Spleen (tissue), 13 donors: ENCODE measurements at places on chromosomes 5 and 9. TPM values are rescaled to one million over a fixed set of nuclear protein-coding genes. Genes with fewer than 3 reads are reported as not detected.

The PCDHGB5 gene
- 0.17 TPM for polyA plus RNA-seq

The ADGRD2 gene
- 0.15 TPM for polyA plus RNA-seq

The ADAMTS16 gene
- polyA plus RNA-seq, result not detected

The SPINK1 gene
- 0.65 TPM for polyA plus RNA-seq

The TNC gene
- 3.5 TPM for polyA plus RNA-seq

The SLC2A6 gene
- 32.8 TPM for polyA plus RNA-seq

The ZDHHC12 gene
- 41.5 TPM for polyA plus RNA-seq

The DMRTA1 gene
- 0.20 TPM for polyA plus RNA-seq

GRCh38 chr5:111641533-111642233 lies 115.3 kb downstream of the NREP start:
- H3K4me1 ChIP-seq, result no peaks in the 10 kb centered on the region
- H3K27ac ChIP-seq, result no peak overlapping the region
- no peak overlapping the region for H3K4me3 ChIP-seq
- DNase-seq, result no peak

- H3K36me3 ChIP-seq, result no peaks in the 10 kb centered on the region
- DNase-seq, result no peak
- H3K27me3 ChIP-seq, result no peaks in the 10 kb centered on the region
Observed at GRCh38 chr9:114806526-114806900, 674 bp upstream of the TNFSF15 start.

- no peaks in the 10 kb centered on the region for H3K27me3 ChIP-seq
- no peaks in the 10 kb centered on the region for H3K4me1 ChIP-seq
- no peak overlapping the region for H3K27ac ChIP-seq
Observed at GRCh38 chr5:71600783-71601182, 13.6 kb downstream of the MCCC2 start.

DNA sequence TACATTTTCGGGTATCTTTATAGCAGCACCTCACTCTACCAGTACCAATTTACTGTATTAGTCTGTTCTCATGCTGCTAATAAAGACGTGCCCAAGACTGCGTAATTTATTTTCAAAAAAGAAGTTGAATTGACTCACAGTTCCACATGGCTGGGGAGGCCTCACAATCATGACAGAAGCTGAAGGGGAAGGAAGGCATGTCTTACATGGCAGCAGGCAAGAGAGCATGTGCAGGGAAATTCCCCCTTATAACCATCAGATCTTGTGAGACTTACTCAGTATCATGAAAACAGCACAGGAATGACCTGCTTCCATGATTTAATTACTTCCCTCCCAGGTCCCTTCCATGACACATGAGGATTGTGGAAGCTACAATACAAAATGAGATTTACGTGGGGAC lies 602.6 kb upstream of the DAB2 start:
- H3K27ac ChIP-seq, result no peak overlapping the region
- H3K4me3 ChIP-seq, result no peak overlapping the region
- no peak for DNase-seq
- H3K36me3 ChIP-seq, result no peaks in the 10 kb centered on the region
- H3K27me3 ChIP-seq, result no peaks in the 10 kb centered on the region

DNA sequence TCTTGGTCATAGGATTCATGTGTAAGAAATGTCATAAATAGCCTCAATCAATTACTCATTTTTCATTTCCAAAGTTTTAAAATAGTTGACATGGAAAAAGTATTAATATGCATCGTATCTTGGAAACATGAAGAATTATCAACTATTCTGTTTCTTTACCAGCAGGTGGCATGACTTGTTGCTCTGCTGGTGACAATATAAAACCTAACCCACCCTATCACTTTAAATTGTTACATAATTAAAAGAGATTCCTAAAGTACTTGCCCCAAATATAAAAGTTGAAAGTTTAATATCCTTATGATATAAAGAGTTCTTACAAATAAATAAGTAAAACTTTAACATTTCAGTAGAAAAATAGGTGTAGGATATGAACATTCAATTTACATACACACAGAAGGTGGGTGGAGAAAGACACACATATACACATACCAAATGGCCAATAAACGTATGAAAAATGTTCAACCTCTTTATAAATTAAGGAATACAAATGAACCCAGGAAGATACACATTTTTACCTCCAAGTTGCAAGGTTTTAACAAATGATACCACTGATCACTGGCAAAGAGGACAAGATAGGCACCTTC lies 30.6 kb downstream of the MAP1B start:
- H3K27me3 ChIP-seq, result peaks cover 3% of the 10 kb centered on the region
- H3K27ac ChIP-seq, result no peak overlapping the region
- DNase-seq, result no peak
- no peaks in the 10 kb centered on the region for H3K36me3 ChIP-seq
- no peaks in the 10 kb centered on the region for H3K4me1 ChIP-seq

- H3K27me3 ChIP-seq, result no peaks in the 10 kb centered on the region
- no peak overlapping the region for H3K4me3 ChIP-seq
- H3K27ac ChIP-seq, result no peak overlapping the region
- peaks cover 4% of the 10 kb centered on the region for H3K4me1 ChIP-seq
Observed at GRCh38 chr5:160462167-160462566, 40.5 kb downstream of the PTTG1 start.

GRCh38 chr9:129584136-129584535 lies 36.8 kb downstream of the C9orf50 start:
- H3K27ac ChIP-seq, result peak overlapping the region; percentile 4
- H3K36me3 ChIP-seq, result no peaks in the 10 kb centered on the region
- H3K27me3 ChIP-seq, result no peaks in the 10 kb centered on the region
- DNase-seq, result no peak
- no peak overlapping the region for H3K4me3 ChIP-seq

DNA sequence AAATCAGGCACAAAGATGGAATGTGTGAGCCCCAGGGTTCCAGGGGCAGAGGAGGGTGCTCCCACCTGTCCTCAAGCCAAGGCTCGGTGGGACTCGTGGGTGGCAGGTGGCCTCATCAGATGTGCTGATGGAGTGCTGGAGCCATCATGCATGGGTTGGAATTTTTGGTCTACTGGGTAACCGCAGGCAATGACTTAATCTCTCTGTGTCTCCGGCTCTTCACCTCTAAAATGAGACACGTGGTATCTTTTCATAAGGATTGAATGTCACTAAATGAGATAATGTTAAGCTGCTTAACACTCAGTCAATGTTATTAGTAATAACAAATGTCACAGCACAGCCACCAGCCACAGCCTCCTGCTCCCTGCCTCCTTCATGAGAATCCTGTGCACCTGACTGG lies 245.5 kb downstream of the HSPA4 start:
- no peaks in the 10 kb centered on the region for H3K36me3 ChIP-seq
- no peak for DNase-seq
- H3K4me1 ChIP-seq, result no peaks in the 10 kb centered on the region

- no peak overlapping the region for H3K27ac ChIP-seq
- H3K4me1 ChIP-seq, result no peaks in the 10 kb centered on the region
- H3K27me3 ChIP-seq, result no peaks in the 10 kb centered on the region
- no peaks in the 10 kb centered on the region for H3K36me3 ChIP-seq
Observed at GRCh38 chr5:98755406-98755805, 18.1 kb upstream of the RGMB start.

- H3K27me3 ChIP-seq, result no peaks in the 10 kb centered on the region
- H3K4me1 ChIP-seq, result no peaks in the 10 kb centered on the region
- no peak overlapping the region for H3K4me3 ChIP-seq
- no peak overlapping the region for H3K27ac ChIP-seq
- no peak for DNase-seq
- peaks cover 89% of the 10 kb centered on the region for H3K36me3 ChIP-seq
Observed at GRCh38 chr5:146466521-146467349, 19.6 kb downstream of the TCERG1 start.

DNA sequence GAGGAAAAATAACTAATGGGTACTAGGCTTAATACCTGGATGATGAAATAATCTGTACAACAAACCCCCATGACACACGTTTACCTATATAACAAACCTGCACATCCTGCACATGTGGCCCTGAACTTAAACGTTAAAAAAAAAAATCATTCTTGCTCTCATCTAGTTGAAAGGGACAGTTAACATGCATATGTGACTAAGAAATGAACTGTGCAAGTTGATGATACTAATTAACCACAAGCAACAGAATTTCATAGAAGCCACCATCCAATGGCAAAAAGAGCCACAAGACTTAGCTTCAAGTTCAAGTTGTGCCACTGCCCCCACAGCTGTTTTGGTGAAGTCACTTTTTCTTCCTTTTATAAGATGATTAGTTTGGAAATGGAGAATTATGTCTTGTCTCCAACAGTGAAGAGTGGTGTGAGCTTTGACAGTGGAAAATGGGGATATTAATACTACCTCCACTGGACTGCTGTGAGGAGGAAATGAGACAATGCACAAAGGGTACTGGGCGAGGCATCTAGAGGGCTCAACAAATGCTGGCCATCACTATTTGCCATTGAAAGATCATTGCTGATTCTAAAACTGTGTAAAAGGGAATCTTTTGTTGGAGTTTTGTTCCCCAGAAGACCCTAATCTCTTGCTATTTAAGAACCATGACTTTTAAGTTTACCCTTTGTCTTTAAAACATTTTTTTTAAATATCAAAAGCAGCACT lies 202.1 kb downstream of the EBF1 start:
- no peak overlapping the region for H3K4me3 ChIP-seq
- H3K27me3 ChIP-seq, result no peaks in the 10 kb centered on the region
- DNase-seq, result no peak
- H3K4me1 ChIP-seq, result peaks cover 11% of the 10 kb centered on the region

DNA sequence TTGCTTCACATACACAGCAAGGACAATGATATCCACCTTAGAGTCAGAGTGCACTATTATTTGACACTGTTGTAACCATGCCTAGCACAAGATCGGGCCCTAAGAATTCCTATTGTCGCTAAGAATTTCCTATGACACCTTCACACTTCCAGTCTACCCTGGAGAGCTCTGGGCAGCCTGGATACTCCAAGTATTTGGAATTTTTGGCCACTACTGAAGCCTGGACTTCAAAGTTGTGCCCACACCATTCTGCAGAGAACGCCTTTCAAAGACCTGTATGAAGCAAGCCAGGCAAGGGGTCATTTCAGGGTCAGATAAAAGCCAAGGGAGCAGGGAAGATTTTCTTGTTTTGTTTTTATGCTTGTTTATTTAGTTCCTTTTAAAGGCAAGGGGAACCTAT lies 179.7 kb downstream of the PAPPA start:
- H3K27me3 ChIP-seq, result no peaks in the 10 kb centered on the region
- no peak overlapping the region for H3K4me3 ChIP-seq
- H3K27ac ChIP-seq, result no peak overlapping the region
- no peak for DNase-seq

- no peak overlapping the region for H3K4me3 ChIP-seq
- no peaks in the 10 kb centered on the region for H3K4me1 ChIP-seq
- no peaks in the 10 kb centered on the region for H3K36me3 ChIP-seq
- H3K27me3 ChIP-seq, result no peaks in the 10 kb centered on the region
- DNase-seq, result no peak
Observed at GRCh38 chr5:140988608-140989007, 22.3 kb downstream of the PCDHAC2 start.

- H3K4me3 ChIP-seq, result no peak overlapping the region
- H3K27me3 ChIP-seq, result no peaks in the 10 kb centered on the region
Observed at GRCh38 chr5:5522336-5522735, 99.9 kb downstream of the ICE1 start.
